ENCODE measurements at places on chromosomes 5 and 9. TPM values are rescaled to one million over a fixed set of nuclear protein-coding genes. Genes with fewer than 3 reads are reported as not detected.

The STK32A gene
- total RNA-seq: 1.7 TPM

The SAXO1 gene
- under 0.01 TPM for total RNA-seq

The DCTN3 gene
- total RNA-seq: 79.2 TPM

The BSPRY gene
- not detected for total RNA-seq

The OR1J2 gene
- not detected for total RNA-seq

The NR3C1 gene
- 61.7 TPM for total RNA-seq
